ENCODE measurements at places on chromosomes 11 and 22.

DNA sequence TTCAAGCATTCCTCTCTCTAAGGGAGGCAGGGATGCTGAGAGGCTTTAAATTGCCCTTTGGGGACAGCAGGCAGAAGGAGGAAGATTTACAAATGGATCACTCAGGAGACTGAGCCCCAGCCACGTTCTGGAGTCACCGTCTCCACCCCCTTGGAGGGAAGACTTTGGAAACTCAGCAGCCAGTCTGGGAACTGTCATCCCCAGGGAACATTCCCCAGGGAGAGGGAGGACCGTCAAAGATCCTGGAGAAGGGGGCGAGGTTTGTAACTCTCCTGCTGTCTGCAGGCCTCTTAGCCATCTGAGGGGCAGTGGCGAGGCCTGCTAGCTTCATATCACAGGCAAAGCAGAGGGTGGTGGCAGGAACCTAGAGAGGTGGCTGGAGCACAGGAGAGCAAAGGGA is 56.1 kb upstream of the SLC22A12 start:
- DNase-seq, result no peak

DNA sequence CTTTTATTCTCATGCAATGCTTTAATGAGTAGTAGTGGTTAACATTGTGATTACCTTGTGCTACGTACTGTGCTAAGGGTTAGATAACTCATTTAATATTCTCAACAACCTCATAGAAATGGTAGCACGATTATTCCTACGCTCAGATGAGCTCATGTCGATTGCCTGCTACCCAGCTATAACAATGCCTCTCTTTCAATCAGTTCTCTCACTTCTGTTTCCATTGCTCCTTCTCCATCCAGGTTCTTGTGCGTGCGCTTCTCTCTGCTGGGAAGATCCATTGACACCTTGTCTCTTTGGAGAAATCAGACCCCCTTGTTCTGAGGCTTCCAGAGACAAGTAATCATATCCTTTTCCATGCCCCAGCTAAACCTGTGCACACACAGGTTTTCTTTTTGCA is 120.8 kb downstream of the NECTIN1 start:
- no peak for DNase-seq

DNA sequence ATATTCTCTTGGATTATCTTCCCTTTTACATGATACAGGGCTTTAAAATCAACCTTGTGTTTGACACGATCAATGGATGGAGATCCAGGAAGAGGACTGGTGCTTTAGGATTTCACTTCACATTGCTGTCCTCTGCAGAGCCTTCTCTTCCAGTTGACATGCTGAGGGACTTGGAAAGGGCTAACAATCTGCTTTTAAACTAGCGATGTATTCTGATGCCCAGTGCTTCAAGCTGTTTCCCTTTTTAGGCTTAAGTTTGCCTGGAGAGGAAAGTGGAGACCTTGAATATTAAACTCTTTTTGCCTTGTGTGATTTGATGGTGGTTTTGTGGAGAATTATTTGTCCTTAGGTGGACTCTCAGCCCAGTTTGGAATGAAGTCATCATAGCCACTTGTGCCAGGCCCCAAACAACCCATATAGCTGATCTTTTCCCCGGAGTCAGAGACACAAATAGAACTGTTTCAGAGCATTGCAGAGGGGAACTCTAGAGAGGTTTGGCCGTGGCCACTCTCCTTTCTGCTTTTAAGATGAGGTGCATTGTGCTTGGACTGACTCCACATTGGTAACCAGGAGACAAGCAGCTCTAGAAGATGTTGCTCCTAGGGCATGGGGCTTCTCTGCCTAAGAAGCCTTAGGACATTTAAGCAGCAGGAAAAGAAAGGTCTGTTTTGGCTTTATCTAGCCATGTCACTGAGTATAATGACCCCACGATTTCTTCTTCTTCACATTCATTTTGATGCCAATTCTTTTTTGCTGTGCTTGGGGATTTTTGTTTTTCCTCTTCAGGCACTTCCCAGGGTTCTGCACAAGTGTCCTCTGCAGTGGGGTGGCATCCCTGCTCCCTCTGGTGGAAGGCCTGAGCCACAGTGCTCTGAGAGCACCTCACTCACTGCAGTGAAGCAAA is 152.8 kb downstream of the NCAM1 start:
- no peak for DNase-seq

DNA sequence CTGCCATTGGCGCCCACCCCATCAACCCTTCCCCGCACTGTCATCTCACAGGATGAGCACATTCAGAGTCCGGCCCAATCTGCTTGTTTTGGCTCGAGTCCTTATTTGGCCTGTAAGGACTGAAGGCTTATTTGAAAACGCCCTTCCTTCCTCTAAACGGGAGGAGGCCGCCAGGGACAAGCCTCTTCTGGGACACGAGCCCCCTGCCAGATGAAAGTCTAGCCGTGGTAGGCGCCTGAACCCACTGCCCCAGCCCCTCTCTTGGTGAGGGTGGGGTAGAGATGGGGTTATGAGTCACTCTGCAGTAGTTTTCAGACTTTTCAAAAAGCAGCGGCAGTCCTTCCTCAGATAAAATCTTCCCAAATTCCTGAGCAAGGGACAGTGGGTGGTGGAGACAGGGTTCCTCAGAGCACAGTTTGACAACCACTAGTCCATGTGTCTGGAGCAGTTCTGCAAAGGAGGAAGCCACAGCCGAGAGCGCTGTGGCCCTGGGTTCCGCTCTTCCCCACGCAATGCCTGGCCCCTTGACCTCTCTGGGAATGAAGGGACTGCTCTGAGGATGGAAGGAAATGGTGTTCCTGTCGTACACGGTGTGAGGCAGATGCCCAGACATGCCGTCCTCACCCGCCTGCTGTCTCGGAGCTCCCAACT is 57.0 kb downstream of the MYH9 start:
- DNase-seq, result no peak

DNA sequence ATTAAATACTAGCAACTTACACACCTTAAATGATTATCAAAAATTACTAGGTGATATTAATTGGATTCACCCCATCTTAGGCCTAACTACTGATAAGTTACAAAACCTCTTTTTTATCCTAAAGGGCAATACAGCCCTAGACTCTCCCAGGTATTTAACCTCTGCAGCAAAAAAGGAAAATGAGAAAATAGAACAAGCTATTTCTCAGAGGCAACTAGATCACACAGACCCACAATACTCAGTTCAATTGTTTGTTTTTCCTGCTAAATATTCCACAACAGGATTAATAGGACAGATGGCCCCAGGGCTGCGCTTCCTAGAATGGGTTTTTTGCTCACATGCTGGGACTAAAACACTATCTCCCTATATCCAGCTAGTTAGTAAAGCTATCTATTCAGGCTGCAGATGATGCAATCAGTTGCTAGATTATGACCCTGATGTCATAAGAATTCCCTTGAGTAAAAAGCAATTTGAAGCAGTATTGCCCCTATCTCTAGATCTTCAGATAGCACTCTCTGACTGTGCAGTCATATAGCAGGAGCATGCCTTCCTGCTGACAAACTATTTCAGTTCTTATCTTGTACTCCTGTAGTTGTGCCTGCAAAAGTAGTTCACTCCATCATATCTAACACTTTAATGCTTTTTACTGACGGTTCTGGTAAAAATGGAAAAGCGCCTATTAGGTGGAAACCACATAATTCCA is 1595.5 kb upstream of the TENM4 start:
- DNase-seq, result no peak

GRCh38 chr11:86151174-86152005 is 82.5 kb upstream of the PICALM start:
- DNase-seq, result no peak

DNA sequence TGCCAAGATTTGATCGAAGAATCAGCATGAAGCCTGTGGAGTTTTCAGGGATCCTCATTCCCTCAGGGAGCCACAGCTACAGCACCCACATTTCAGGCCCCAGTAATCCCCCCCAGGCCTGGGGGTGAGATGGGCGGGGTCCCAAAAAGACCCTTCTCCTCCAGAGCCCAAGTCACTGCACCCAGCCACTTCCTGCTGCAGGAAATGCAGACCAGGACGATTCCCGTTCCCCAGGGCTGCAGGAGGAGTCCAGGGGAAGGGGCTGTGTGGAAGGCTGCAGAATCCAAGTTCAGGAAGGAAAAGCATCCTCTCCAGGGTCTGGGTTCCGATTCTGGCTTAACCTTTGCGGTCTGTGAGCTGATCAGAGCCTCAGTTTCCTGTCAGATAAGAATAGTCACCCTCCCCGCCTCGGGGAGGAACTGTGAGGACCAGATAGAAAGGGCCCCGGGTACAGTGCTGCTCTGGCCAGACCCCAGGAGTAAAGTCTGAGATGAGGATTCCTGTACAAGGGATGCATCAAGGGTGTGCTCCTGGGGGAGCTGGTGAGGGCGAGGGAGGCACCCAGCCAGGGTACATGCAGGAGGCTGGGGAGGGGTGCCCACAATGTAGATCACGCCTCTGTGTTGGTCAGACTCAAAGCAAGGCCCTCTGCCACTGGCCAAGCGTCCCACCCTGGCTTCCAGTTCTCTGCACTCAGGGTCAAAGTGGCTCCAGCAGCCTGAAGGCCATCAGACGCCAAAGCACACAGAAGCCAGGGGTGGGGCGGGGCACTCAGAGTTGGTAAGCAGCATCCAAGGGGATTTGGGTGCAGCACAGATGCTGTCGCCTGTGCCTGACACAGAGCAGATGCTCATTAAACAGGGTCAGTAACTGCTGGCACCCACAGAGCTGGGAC is 30.1 kb upstream of the TP53I11 start:
- no peak for DNase-seq

DNA sequence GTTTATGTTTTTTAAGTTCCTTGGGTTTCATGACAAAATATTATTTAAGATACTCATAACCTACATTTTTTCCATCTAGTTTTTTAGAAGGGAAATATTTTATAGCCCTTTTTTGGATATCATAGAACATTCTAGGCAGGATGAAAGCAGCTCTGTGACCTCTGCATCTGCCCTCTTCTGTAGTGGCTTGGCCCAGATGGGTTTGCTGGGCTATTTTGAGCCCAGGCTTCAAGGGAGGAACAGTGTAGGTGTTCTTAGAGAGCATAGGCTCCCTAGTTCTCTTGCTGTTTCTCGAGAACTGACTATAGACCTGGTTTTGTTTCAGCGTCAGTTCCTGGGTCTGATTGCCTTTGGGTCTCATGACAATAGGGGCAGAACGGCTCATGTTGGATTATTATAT is 32.2 kb downstream of the DIXDC1 start:
- no peak for DNase-seq

GRCh38 chr11:89220684-89221339 is 43.1 kb downstream of the TYR start:
- DNase-seq, result no peak

Data from stimulated activated naive CD4-positive, alpha-beta T cell (primary cell).